Stimulated activated naive CD4-positive, alpha-beta T cell treated with Interleukin-2 at 50 U/mL for 16 hours (primary cell): ENCODE measurements at places on chromosomes 2 and 18.
A peak's percentile ranks its signal among the peaks of the same experiment; 100 is the strongest.

DNA sequence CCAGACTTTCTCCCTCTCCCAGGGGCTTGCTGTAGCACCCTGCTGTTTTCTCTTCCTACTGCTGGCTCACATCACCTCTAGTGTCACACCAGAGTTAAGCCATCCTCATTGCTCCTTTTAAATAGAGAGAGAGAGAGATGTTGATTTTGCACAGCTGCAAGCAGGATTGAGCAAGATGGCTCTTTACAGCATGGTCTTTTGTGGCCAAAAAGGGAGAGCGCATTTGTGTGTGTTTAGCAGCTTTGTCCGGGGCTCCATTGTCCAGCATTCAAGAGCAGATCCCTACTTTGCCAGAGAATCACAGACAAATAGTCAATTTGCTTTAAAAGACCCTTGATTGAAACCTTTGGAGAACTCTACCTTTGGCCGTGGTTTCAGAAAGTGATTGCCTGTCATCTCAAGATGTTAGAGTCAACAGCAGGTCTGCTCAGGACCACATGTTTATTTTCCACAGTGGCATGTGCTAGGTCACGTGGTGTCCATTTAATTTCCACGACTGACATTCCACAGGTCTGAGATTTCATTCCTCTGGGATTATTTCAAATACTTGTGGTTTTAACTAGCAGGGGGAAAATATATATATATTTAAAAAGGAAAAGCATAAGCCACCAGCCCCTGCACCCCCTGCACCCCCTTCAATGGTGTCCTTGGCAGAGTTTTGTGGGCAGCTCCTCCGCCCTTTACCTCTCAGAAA lies 359.9 kb upstream of the SLC14A2 start:
- DNase-seq = no peak

- no peak for DNase-seq
Observed at GRCh38 chr18:33820517-33821371, 242.7 kb downstream of the ASXL3 start.

GRCh38 chr18:32112826-32113225 lies 21.2 kb downstream of the RNF138 start:
- no peak for DNase-seq

- DNase-seq = no peak
Observed at GRCh38 chr2:216671791-216672343, 23.5 kb downstream of the IGFBP5 start.

DNA sequence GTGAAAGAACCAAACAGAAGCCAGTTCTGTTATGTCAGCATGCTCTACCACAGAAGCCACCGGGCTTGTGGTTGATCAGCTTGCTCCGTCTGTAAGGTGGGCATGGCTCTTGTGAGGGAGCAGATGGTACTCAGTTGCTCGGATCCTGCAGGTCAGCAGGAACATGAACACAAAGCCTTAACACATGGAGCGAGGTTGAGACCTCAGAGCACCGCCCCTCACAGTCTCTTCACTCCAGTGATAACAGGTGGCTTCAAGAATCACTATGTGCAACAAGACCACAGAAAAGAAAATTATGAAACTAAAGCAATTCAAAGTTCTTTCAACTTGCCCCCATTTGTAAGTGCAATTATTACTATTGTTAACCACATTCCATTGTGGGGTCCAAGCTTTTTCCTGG lies 72.1 kb downstream of the OSBPL6 start:
- no peak for DNase-seq

DNA sequence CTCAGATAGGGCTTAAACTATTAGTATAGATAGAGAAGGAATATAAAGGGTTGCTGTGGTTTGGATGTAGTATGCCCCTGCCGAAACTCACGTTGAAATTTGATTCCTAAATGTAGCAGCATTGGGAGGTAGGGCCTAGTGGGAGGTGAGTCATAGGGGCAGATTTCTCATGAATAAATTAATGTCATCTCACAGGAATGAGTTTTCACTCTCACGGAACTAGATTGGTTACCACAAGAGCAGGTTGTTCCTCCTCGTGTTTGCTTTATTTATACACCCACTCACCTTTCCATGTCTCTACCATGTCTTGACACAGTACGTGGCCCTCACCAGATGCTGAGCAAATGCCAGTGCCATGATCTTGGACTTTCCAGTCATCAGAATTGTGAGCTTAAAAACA lies 218.2 kb downstream of the RBM43 start:
- no peak for DNase-seq

- DNase-seq = no peak
Observed at GRCh38 chr18:22226801-22227200, 57.4 kb downstream of the GATA6 start.

GRCh38 chr2:29777161-29777560 lies 144.2 kb downstream of the ALK start:
- DNase-seq = no peak

GRCh38 chr2:229800997-229801754 lies 86.8 kb upstream of the DNER start:
- peak; percentile 56 for DNase-seq

DNA sequence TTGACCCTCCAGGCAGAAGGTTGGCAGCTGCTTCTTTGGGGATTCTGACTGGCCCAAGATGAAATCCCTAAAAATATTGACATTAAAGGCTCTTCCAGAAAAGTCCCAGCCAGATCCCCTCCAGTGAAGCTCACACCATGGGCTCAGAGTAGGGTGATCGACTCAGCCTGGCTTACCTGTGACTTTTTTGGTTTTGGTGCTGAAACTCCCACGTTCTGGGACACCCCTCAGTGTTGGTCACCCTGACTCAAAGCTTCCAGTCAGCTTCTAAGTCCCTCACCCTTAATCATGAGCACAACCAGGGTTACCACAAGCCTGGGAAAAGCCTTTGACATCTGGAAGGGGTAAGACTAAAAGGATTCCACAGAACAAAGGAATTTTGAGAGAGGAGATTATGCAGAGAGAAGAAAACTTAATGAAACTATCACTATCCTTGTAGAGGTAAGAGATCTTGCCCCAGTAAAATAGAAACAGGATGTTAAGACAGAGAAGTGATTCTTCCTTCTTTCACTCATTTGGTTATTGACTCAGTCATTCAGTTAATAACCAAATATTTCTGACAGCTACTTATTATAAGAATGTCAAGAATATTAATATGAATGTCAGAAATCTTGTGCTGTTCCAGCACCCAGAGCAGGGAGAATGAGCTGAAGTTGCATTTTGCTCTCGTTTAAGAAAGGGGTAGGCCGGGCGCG lies 66.8 kb upstream of the SEC11C start:
- no peak for DNase-seq

GRCh38 chr18:1665079-1665478 lies 760.4 kb downstream of the ADCYAP1 start:
- DNase-seq = no peak

GRCh38 chr2:223669453-223670225 lies 67.5 kb upstream of the SCG2 start:
- DNase-seq = no peak

DNA sequence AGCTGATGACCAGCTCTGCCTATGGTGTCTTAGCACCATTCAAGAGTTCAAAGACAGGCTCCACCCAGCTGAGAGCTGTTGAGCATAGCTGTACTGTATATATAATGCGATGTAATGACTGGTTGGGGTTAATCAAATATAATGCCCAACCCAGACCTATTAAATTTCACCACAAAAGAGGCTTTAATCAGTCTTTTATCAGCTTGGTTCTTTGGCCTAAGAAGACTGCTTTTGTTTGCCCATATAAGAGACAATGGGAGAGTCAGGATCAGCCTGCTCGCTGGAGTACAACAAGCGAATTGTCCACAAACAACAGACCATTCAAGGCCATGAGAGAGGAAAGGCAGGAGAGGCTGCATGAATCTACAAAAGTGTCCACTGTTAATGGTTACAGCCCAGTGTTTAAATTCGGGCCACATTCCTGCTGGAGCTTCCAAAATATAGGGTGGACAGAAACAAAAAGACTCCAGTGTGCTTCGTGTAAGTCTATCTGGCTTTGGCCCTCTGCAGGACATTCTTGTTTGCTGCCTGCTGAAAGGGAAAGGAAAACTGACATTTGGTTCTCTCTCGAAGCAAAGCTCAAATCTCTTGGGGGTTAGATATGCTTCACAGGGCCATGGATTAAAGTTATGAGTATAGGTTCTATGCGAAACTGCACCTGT lies 299.0 kb upstream of the FBXO11 start:
- no peak for DNase-seq

GRCh38 chr2:220276741-220277444 lies 649.5 kb downstream of the SLC4A3 start:
- no peak for DNase-seq

- no peak for DNase-seq
Observed at GRCh38 chr2:74739129-74739528, 85.1 kb downstream of the SEMA4F start.

DNA sequence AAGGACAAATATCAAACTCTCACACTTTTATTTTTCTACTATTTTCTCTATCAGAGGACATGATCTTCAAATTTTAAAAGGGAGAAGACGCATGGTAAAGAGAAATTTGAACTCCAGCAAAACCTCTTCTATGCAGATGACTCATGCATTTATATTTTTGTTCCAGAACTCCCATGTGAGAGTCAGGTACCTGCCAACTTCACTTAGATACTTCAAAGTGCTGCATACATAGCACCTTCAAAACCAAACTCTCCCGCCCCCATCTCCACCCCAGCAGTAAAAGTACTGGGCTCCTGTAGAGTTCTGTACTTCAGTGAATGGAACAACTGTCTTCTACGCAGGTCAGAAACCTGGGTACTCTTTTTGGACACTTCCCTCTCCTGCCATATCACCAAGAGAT lies 398.3 kb downstream of the TGIF1 start:
- no peak for DNase-seq

DNA sequence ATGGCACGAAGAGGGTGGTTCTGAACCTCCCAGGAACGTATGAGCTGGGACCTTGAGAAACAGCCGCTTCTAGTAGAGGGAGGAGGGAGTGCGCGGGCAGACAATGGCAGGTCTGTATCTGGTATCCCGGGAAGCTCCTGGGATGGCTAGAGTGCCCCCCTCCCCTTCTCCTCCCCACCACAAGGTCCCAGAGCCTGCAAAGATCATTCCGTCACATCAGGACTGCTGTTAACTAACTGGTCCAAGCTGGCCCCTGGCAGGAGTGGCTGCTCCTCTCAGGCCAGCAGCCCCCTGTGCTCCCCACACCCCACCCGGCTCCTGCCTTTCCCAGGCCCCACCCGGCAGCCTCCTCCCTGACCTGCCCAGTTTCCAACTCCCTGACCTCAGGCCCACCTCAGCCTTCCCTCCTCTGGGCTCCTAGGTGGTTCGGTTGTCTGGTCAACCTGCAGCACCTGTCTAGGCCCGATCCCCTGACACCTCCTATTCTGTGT lies 75.0 kb downstream of the TPO start:
- DNase-seq = no peak

- DNase-seq = no peak
Observed at GRCh38 chr2:45127891-45128290, 118.6 kb upstream of the SIX2 start.

DNA sequence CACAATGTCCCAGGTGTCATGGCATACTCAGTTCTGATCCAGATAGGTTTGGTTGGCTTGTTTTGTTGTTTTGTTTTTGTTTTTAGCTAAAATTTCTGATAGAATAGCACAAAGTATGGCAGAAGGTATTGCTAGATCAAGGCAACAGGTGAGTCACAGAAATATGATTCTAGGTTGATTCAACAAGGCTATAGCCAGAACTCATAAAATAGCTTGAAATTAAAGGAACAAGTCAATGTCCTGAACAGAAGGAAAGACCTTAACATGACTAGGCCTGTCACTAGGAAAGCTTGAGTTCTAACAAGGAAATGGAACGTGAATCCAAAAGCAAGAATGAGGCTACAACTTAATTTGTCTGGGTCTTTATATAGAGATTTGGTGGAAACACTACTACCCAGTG lies 157.1 kb downstream of the GALNT3 start:
- no peak for DNase-seq

DNA sequence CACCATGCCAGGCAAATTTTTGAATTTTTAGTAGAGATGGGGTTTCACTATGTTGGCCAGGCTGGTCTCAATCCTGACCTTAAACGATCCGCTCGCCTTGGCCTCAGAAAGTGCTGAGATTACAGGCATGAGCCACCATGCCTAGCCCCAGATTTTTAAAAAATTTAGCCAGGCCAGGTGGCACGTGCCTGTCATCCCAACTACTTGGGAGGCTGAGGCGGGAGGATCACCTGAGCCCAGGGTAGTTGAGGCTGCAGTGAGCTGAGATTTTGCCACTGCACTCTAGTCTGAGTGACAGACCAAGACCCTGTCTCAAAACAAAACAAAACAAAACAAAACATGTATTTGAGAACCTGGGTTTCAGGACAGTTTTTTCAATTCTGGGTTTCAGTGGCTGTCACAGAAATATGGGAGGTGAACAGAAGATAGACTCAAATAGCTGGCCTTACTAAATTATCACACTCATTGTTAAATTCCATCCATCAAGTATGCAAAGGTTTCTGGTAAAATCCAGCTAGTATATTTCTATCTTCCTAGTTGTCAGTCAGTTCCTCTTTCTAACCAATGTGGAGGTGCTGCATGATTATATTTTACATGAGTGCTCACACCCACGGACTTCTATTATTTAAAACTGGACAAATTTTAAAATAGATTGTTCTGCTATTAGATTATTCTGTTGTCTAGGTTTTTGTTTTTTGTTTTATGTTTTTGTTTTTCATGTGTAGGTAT lies 5.4 kb downstream of the ALPG start:
- no peak for DNase-seq

DNA sequence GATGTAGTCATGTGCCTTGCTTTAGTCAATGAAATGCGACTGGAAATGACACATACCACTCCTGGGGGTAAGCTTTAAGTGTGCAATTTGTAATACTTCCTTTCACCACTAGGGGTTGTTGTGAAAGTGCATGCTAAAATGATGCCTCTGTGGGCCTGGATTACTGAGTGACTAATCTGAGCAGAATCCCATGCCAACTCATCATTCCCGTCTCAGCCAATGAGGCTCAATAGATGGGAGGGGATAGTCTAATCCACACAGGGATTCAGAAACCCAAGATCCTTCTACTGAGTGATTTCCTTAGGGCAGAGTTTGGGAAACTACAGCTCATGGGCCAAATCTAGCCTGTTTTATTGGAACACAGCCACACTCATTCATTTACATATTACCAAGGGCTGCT lies 54.0 kb downstream of the HRH4 start:
- no peak for DNase-seq

GRCh38 chr2:174682007-174682577 lies 82.2 kb downstream of the CHRNA1 start:
- DNase-seq = peak; percentile 29
